ENCODE measurements at places on chromosomes 13 and 19. TPM values are rescaled to one million over a fixed set of nuclear protein-coding genes. Genes with fewer than 3 reads are reported as not detected.

The SUGP2 gene
- 50.8 TPM for total RNA-seq

DNA sequence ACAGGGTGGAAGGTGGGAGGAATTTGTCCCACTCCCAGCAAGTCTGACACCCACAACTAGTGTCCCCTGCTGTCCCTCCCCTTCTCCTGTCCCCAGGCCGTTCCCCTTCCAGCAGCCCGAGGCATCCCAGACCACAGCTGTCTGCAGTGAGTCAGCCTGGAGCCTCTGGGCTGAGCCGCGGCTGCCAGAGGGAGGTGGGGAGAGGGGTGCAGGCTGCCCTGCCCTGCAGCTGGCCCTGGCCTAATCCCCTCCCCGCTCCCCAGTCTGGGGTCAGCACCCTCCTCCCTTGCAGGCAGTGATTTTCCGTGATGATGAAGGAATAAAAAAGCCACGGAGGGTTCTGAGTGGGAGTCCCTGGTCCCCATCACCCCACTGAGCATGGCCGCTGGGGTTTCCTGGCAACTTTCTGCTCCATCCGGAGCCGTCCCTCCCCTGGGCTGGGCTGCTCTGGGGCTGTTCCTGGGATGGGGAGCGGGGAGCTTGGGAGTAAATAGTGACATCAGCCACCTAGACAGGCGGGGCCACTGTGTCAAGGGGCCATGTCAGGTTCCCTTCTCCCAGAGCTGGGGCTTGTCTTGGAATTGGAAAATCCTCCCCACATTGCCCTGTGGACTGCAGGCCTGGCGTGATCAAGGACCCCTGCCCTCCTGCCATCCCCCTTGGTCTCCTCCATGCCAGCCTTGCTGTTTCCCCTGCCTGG lies 16.8 kb downstream of the SPC24 start:
- DNase-seq = peak; percentile 60

The IGFL3 gene
- not detected for total RNA-seq

GRCh38 chr13:35393886-35394285 lies 82.6 kb downstream of the MAB21L1 start:
- no peak for DNase-seq

GRCh38 chr13:91280801-91281200 lies 66.7 kb upstream of the MIR17HG start:
- no peak for DNase-seq

DNA sequence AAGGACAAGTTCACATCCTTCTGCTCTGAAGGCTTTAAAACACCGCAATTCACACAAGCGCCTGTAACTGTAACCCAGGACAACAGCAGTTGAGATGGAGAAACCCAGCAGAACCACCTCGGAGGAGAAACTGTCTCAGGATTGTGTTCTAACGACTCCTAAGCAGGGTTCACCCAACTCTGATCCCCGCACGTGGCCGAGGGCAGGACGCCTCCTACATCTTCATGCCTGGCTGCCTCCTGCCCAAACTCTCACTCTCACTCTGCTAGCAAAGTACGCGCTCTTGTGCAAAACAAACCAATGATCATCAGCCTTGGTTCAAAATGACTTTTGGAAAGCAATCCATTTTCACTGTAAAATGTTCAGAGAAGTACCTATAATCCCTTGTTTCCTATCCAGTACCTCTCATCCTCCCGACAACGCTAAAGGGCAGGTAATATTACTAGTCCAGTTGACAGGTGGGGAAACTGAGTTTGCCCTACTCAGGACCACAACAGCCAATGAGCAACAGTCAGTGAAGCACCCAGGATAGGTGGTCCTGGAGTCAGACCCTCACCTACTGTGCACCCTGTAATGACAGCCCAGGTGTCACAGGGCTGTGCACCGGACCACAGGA lies 25.6 kb downstream of the EPS15L1 start:
- no peak for DNase-seq

GRCh38 chr19:2987797-2988196 lies 10.4 kb downstream of the TLE6 start:
- no peak for DNase-seq

- DNase-seq = no peak
These were observed 292.9 kb downstream of the SPRY2 start for GRCh38 chr13:80048030-80048429.

DNA sequence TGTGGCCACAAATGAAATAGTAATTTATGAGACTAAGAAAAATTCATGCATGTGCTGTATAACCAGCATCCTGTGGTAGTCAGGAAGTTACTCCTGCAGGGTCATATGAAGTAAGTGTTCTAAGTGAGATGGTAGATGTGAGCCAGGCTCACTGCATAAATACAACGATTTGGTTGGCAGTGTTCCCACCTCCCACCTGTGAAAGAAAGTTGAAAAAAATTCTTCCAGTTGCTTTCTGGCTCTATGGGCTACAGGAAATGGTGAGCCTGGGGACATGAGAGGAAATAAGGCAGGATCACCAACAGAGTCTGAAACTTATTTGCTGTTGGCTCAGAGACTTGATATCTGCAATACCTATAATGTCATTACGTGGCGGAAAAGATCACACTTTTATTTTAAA lies 301.7 kb upstream of the SPRY2 start:
- DNase-seq = no peak

DNA sequence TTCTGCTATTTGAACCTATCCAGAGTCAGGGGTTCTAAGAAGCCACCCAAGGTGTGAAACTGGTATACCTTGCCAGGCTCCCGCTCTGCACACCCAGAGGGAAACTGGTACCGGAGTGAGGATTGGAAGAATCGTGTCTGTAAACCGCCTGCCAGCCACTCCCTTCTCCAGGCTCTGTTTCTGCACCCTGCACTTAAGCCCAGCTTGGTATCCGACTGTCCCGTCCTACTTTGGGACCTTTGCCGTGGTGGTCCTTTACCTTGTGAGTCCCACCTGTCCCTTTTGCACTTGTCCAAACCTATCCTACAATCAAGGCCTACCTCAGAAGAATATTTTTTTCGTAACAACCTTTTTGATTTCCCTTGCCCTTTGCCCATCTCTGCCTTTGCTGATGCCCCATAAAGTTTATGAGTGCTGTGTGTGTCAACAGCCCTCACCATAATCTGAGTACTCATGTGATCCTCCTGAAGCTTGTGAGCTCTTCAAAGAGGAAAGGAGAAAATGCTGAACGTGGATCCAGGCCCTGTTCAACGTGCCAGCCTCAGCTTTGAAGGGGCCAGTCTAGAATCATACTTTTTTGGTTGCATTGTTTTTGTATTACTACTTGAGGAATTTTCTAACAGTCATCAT lies 44.7 kb downstream of the GARRE1 start:
- DNase-seq = no peak

- DNase-seq = no peak
These were observed 302.9 kb downstream of the ZNF536 start for GRCh38 chr19:30675086-30675485.

GRCh38 chr13:37716420-37717195 lies 118.0 kb upstream of the POSTN start:
- DNase-seq = no peak

- no peak for DNase-seq
These were observed 5.2 kb downstream of the SYDE1 start for GRCh38 chr19:15112385-15112784.

DNA sequence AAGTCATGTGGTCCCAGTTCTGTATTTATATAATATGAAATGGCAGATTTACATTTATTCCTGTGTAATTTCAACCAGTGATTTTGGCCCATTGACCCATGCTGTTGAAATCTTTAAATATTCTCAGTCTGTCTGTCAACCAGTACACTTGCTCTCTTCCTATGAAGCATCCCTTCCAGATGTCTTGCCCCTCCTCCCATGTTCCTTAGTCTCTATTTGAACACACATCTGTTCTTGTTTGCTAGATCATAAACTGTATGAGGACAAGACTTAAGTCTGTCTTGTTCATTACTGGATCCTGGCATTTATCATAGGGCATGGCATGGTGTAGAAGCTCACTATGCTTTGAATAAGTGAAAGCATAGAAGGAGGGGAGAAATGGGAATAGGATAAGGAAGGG lies 34.9 kb downstream of the STARD13 start:
- DNase-seq = no peak

DNA sequence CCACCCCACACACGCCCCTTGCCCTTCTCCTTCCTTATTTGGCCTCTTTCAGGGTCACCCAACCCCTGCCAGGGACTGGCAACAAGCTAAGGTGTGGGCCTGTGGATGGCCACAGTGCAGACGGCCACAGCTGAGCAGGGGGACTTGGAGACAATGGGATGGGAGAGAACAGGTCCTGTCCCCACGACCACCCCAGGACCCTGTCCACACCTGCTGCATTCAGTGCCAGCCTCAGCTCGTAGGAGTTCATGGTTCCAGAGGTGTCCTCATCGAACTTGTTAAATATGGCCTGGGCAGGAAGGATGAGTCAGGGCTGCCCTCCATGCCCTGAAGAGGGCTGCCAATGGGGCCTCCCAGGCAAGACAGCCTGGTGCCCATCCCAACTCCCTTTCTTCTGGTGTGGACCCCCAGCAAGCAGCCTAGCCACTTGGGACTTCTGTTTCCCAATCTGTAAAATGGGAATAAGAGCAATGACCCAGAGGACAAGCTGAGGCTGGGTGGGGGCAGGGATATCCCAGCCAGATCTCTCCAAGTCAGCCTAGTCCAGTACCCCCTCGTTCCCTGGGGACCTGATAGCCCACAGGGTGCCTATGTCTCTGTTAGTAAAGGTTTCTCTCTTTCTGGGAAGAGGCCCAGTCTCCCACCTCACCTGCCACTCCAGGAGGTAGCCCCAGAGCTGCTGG lies 10.6 kb downstream of the CAPN12 start:
- no peak for DNase-seq

The S1PR5 gene
- not detected for total RNA-seq

GRCh38 chr19:13930402-13930801 lies 7.8 kb downstream of the PODNL1 start:
- DNase-seq = no peak

DNA sequence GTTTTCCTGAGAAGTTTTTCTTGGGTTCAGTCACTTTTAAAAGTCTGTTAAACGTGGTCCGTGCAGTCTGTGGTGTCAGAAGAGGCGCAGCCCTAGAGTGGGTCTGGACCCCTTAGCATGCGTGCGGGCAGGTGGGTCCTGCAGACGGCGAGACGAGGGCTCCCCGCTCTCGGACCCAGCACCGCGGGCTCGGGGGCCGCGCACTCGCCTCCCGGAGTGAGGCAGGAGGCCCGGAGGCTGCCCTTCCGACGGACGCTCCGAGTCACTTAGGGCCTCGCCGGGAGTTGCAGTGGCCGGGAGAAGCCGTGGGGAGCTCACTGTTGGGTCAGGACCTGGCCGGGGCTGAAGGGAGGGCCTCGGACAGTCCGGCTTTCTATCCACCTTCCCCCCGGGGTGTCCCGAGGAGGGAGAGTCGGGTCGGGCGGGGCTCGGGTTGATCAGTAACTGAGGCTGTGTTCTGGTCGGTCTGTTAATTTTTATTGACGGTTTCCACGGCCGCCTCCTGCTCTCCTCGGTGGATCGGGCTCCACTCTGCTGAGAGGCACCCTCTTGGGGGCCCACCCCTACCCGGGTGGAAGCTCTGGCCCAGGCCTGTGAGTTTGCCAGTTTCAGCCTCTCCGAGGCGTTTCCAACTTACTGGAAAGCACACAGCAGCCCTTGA lies 1.3 kb downstream of the PTBP1 start:
- no peak for DNase-seq

The HOMER3 gene
- total RNA-seq = 46.1 TPM

- DNase-seq = no peak
These were observed 59.8 kb downstream of the SPACA7 start for GRCh38 chr13:112435973-112436372.

The CCDC8 gene
- total RNA-seq = 2.8 TPM

The PEAK3 gene
- total RNA-seq = 3.7 TPM

The SIGLEC8 gene
- 5.5 TPM for total RNA-seq

The SIGLEC9 gene
- total RNA-seq = 18.0 TPM

DNA sequence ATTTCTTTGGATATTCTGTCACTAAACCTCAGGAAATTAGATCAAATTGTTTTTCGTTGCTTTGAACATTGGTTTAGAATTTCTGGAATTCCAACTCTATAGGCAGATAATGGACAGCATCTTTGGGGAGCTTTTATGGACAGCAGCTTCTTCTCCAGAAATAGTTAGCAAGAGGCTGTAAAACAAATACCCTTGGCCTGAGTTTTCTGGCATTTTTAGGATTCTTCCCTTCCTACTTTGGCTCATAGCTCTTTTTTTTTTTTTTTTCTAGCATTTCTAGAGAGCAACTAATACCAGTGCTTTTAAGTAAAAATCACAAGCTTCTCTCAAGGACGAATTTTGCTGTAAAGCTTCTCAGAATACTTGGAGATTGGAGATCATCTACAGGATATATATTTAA lies 169.8 kb upstream of the SPRY2 start:
- no peak for DNase-seq

DNA sequence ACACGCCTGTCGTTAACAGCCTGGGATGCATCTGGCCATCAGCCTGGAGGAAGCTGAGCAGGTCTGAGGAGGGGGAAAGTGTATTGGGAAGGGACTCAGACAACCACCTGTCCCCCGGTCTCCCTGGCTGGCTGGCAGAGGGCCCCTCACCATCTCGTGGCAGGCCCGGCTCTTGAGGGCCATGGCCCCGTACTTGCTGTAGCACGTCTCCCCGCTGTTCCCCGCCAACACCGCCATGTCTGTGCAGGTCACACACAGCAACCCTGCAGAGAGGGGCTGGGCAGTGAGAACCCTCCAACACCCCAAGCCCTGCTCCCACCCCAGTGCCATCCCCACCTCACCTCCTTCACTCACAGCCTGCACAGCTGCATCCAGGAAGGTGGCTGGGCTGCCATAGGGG lies 4.0 kb downstream of the TRMT1 start:
- DNase-seq = no peak

GRCh38 chr19:23528376-23528775 lies 133.1 kb upstream of the ZNF91 start:
- DNase-seq = no peak

- DNase-seq = no peak
These were observed 5.6 kb downstream of the INAFM1 start for GRCh38 chr19:47280183-47280797.

- DNase-seq = no peak
These were observed 1445.3 kb upstream of the MIR17HG start for GRCh38 chr13:89902223-89902622.

DNA sequence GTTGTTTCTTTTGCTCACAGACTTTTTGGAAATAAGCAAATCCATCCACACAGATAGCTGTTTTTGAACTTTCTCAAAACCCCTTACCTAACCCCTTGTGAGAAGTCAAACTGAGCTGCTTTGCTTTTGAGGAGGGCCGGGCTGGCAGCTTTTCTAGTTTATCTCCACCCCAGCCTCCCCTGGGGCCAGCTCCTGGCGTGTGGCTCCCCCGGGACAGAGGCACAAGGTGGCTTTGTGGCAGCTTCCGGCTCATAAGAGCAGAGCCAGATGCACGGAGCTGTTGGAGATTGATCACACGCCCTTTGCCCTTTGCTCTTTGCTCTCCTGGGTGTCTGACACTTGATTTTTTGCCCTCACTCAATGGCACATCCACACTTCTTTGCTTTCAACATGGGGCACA lies 24.9 kb upstream of the RNF113B start:
- DNase-seq = no peak

DNA sequence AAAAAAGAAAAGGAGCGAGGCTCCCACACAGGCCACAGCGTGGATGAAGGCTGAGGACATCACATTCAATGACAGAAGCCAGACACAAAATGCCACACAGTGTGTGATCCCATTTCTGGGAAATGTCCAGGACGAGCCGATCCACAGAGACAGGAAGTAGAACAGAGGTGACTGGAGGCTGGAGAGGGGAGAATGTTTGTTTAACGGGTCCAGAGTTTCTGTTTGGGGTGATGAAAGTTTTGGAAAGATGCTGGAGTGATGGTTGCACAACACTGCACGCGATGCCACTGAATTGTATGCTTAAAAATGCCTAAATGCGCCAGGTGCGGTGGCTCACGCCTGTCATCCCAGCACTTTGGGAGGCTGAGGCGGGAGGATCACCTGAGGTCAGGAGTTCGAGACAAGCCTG lies 650 bp upstream of the FUT5 start:
- DNase-seq = no peak

- DNase-seq = no peak
These were observed 110.8 kb upstream of the C1QTNF9B start for GRCh38 chr13:24007979-24008620.
